ENCODE measurements at places on chromosomes 12 and 14.
A peak's percentile ranks its signal among the peaks of the same experiment; 100 is the strongest.

GRCh38 chr12:128930606-128931005 lies 77.3 kb downstream of the GLT1D1 start:
- no peak for DNase-seq

DNA sequence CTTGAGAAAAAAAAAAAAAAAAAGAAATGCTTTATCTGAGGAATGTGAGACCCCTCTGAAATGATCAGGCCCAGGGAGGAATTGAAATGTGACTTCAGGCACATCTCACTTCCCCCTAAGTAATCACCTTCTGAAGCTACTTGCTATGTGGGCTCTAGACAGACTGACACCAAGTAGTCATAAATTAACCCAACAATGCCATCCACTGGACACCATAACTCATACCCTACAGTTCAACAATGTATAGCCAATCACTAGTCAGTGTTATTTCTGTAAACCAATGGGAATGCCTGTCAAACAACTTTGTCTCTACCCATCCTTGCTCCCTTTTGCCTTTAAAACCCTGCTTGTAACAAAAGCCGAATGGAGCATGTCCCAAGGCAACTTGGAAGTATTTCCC lies 182.7 kb upstream of the TMPO start:
- DNase-seq, result no peak

DNA sequence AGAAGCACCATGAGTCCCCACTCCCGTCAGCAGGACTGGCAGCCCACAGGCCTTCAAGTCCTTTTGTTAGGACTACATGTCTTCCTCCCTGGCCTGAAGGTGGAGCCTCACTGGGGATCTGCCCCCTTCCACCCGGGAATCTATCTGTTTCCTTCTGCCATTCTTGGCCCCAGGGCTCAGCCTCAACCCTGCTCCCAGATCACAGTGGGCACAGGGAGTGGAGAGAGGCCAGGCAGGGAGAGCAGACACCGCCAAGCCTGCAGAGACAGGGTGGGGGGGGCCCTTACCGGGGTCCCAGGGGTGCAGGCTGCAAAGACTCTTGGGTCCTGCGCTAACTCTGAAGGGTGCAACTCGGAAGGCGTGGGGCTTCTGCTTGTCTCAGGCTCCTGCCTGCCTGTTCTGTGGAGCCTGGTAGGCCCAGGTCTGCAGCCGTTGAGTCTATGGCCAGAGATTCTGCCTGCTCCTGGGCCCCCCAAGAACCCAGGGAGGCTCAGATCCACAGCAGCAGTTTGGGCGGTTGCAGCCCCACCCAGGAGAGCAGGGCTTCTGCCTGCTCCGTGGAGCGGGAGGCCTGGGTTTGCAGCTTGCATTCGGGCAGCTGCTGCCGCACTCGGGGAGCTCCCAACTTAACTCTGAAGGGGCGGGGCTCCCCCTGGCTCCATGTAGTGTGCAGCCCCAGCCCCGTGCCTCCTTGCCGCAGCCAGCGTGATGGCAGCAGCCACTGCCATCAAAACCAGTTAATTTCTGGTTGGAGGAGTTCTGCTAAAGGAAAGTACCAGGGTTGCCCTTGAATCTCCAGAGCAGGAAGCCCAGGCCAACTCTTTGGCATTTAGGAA lies 21.7 kb upstream of the PLBD1 start:
- no peak for DNase-seq

- no peak for DNase-seq
Observed at GRCh38 chr12:18749386-18749957, 11.6 kb downstream of the CAPZA3 start.

GRCh38 chr12:116559162-116559935 lies at the start of gene MAP1LC3B2:
MAP1LC3B2 (plus strand) TSS chr12:116559381; CDS start chr12:116575943, 16,562 bp downstream.
- DNase-seq, result peak; percentile 87

DNA sequence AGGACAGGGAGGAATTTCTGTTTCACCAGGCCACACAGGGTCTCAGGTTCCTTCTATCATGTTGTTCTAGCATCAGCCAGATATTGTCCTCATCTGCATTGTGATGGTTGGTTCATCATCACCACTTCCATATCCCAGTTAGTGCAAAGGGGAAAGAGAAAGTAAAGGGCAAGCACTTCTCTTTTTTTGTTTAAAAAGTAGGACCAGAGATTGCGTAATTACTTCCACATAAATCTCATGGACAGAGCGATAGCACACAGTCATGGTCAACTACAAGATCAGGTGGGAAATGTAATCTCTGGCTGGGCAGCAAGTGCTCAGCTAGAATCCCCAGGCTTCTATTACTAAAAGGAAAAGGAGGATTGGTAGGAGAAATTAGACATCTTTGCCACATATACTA lies 155.1 kb downstream of the KIF21A start:
- DNase-seq, result no peak

DNA sequence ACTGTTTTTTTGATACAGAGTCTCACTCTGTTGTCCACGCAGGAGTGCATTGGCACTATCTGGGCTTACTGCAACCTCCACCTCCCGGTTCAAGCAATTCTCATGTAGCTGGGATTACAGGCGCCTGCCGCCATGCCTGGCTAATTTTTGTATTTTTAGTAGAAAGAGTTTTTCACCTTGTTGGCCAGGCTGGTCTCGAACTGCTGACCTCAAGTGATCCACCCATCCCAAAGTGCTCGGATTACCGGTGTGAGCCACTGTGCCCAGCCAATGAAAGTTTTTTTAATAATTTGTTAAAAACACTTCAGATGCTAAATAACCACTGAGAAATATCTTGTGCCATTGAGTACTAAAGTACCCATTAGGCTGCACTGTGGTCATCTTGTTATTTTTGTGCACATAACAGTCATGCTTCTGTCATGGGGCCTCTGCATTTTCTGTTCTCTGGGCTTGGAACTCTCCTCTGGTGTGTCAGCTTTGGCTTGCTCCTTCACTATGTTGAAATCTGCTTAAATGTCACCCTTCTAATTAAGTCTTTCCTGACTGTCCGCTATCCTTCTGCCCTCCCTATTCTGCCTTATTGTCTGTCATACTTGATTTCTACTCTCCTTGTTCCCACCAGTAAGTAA lies 105.1 kb downstream of the KTN1 start:
- DNase-seq, result no peak

- DNase-seq, result no peak
Observed at GRCh38 chr12:89678225-89678624, 30.4 kb downstream of the ATP2B1 start.

All from epithelial cell of prostate (primary cell).